DMS53 (cell line): ENCODE measurements at places on chromosomes 1 and 21.

DNA sequence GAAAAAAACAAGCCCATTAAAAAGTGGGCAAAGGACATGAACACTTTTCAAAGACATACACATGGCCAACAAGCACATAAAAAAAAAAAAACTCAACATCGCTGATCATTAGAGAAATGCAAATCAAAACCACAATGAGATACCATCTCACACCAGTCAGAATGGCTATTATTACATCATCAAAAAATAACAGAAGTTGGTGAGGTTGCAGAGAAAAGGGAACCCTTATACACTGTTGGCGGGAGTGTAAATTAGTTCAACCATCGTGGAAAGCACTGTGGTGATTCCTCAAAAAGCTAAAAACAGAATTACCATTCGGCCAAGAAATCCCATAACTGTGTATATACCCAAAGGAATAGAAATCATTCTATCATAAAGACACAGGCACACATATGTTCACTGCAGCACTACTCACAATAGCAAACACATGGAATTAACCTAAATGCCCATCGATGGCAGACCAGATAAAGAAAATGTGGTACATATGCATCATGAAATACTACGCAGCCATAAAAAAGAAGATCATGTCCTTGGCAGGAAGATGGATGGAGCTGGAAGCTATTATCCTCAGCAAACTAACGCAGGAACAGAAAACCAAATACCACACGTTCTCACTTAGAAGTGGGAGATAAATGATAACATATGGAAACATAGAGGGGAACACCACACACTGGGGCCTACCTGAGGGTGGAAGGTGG, 70.1 kb downstream of the INTS7 start:
- no peak for DNase-seq

DNA sequence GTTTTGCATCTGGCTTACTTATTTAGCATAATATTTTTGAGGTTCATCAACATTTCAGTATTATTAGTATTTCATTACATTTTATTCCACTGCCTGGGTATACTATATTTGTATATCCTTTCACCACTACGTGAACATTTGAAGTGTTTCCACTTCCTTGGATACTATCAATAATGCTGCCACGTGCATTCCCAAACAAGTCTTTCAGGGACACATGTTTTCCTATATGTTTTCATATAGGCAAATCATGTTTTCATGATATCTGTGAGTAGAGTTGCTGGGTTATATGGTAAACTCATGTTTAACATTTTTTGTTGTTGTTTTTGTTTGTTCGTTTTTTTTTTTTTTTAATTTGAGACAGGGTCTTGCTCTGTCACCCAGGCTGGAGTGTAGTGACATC, 380.1 kb downstream of the OMA1 start:
- DNase-seq, result no peak

DNA sequence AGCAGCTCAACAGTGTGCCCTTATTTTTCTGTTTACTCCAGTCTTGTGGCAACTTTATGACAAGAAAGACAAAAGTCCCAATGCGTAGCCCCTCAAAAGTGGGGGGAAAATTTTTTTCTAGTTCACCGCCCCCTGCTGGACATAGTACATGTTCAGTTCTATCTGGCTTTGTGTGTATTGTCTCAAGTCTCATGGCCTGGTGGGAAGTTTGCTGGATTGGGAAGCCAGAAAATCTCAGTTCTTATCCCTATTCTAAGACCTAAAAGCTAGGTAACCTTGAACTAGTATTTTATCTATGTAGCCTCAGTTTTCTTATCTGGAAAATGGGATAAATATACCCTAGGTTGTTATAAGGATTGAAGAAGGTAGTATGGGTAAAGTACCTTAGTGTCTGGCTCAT, 55.8 kb upstream of the LDLRAP1 start:
- no peak for DNase-seq

GRCh38 chr1:198185759-198186158, 29.0 kb downstream of the NEK7 start:
- DNase-seq, result no peak

- DNase-seq, result no peak
Measured at GRCh38 chr1:48200166-48200900, 22.2 kb upstream of the SLC5A9 start.

DNA sequence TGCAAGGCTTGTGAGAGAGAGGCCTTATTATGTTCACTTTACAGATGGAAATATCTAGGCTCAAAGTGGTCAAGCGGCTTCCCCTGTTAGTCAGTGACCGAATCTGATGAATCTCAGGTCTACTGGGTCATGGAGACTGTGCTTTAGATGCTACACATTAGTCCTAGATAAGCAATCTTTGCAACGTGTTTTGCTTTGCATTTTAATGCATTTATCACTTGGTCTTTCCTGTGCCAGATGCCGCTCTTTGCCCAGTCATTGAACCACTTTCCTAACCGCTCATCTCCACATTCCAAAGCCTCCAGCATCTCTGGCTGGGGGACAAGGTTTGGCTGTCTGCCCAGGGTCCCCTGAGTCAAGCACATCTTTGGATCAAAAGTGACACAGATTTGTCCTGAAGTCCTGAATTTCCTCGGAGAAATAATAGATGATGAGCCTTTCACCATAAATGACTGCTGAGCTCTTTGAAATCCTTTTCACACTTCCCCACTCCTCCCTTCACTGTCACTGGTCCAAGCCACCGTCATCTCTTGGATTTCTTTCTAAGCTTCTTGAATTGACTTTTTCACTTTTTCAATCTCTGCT, 96.0 kb upstream of the USP24 start:
- no peak for DNase-seq

- no peak for DNase-seq
Measured at GRCh38 chr1:211647711-211648121, 27.7 kb downstream of the NEK2 start.

DNA sequence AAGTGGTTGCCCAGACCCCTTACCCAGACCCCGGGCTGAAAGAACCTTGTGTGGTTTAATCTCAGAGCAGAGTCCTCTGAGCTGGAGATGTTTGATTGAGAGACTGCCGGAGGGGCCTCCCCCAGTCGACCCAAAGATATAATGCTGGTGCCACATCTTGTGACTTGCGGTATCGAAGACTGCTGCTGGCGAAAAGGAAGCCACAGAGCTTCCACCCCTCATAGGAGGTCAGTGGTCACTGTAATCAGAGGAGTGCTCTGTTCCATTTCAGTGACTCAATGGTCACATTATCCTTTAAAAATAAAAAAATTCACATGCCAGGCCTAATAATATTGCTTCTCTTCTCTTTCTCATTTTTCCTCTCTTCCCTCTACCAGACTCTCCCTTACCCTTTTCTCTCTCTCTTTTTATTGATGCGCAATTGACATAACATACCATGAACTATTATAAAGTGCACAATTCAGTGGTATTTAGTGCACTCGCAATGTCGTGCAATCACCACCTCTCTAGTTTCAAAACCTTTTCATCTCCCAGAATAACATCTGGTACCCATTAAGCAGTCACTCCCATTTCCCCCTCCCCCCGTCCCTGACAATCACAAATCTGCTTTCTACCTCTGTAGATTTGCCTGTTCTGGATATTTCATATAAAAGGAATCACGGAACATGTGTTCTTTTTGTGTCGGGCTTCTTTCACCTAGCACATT, 52.6 kb upstream of the LYST start:
- DNase-seq, result no peak

- no peak for DNase-seq
Measured at GRCh38 chr1:222087221-222087920, 345.5 kb upstream of the DUSP10 start.

GRCh38 chr21:44364151-44365053, 11.0 kb downstream of the TRPM2 start:
- no peak for DNase-seq

- no peak for DNase-seq
Measured at GRCh38 chr21:30332681-30333080, 4.8 kb downstream of the KRTAP27-1 start.
